Iris pigment epithelial cell (primary cell): ENCODE measurements at places on chromosomes 3 and 15.
A peak's percentile ranks its signal among the peaks of the same experiment; 100 is the strongest.

- no peak for DNase-seq
Measured at GRCh38 chr15:101112336-101113113, 139.3 kb downstream of the CHSY1 start.

GRCh38 chr3:80232760-80233159, 465.0 kb upstream of the ROBO1 start:
- peak; percentile 98 for DNase-seq

GRCh38 chr15:25783607-25784540, 79.3 kb downstream of the ATP10A start:
- no peak for DNase-seq

- DNase-seq: no peak
Measured at GRCh38 chr3:124960698-124961097, 26.1 kb upstream of the MUC13 start.

DNA sequence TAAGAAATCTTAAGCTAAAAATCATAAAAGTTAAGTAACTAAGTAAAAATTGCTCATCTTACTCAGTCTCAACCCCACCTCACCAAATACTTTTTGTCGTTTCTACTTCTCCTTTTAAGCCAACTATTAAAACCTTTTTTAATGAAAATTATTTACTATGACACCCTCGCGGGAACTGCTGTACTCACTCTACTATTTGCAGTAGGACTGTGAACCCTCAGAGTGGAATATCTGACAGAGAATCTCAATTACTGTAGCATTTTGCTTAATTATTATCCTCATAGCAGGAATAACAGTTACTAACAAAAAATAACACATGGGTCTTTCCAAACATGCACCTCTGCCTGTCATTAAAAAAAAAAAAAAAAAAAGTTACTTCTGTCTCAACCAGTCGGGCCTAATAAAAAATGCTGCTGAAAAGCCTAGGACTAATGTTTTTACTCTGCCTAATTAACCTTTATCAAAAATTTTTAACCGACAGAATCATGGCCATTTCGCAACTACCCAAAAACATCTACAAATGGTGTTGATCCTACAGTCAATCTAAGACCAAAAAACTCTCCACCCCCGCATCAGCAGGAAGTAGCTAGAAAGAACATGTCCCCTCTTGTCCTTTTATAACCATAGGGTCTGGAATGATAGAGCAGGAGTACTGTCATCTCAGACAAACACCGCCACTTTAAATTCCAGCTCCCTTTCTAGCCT, 10.2 kb downstream of the ALDH1L1 start:
- no peak for DNase-seq

GRCh38 chr3:38454884-38455638, 1.4 kb downstream of the ACVR2B start:
- DNase-seq: peak; percentile 37

GRCh38 chr3:36840453-36840921, 76.1 kb upstream of the DCLK3 start:
- no peak for DNase-seq

- no peak for DNase-seq
Measured at GRCh38 chr3:10232137-10232536, 16.1 kb upstream of the TATDN2 start.

DNA sequence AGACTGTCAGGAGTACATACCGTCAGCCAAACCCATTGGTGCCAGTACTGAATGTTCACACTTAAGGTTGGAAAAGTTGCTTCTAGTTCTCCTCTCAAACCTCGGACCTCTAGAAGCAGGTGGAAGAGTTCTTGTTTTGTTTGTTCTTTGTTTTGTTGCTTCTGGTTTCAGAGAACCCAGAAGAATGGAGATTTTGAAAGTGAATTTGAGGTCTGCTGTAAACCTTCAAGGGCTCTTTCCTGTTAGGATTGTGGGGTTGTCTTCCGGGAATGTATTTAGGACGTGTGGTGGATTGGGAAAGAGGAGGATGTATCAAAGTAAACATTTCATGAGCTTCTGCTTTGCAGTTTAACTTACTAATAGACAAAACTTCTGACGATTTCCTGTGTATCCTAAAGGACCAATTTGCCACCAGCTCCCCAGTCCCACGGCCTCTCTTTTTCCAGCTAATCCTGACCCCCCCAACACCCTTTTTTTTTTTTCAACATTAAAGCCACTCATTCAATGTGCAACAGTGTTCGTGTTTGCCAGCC, 50.3 kb downstream of the FILIP1L start:
- DNase-seq: peak; percentile 85

DNA sequence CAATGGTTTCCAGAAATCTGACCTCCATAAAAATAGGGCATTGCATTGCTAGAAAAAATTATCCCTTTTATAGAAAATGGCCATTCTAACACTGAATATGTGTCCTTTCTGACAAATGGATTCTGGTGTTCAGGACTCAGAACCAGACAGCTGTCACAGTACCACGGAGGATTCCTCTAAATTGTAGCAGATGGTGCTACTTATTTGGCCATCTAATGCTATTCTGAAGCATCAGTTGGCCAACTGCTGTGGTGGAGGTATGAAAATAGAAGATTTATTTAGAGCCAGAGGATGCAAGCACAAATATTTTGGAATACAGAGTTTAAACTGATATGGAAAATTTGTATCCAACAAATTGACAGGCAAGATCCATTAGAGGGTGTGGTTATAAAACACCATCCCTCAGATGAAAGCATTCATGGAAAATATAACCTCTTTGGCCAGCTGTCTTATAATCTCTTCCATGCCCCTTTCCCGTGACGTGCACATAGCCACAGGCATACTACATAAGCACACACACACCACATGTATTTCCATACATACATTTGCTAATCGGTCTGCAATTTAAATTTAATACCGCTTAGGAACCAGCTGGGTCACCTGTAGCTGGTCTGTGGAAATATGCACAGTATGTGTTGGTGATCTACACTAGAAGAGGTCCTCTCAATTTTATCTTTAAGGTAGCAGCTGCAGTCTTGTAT, 302.7 kb upstream of the KCNMB2 start:
- DNase-seq: no peak

DNA sequence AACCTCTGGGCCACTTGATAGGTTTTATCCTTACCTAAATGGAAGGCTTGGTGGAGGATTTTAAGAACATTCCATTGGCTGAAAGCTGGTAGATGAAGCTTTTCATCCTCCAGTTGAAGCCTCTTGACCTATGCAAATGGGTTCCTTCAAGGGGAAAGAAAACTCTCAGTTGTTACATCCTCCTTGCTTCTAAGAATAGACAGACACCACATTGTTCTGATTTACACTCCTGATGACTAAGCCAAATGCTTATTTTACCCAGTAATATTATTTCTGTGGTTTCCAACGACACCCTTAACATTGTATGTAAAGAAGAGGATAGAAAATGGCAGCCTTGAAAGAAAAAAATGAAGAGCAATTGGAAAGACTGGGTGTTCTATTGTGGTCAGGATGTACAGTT, 480.5 kb downstream of the OTOL1 start:
- DNase-seq: peak; percentile 61

DNA sequence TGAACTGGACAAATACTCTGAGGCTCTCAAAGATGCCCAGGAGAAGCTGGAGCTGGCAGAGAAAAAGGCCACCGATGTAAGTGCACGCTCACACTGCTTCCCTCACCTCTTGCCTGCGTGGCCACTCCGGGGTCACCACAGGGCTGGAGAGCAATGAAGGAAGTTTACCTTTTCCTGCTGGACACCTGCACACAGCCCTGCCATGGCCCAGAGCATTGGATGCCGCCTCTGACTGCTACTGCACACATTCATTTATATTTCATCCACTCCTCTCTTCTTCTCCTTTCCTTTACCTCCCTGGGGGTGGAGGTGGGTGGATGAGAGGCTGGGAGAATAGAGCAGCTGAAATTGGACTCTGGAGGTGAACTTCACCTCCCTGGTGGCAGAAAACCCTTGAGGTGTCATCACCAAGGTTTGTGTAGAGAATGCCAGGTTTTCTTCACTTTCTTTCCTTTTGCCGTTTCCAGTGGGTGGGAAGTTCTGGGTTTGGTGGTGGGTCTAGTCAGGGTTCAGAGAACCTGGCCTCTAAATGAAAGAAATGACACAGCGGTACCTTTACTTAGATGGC, 1.6 kb downstream of the TPM1 start:
- no peak for DNase-seq

DNA sequence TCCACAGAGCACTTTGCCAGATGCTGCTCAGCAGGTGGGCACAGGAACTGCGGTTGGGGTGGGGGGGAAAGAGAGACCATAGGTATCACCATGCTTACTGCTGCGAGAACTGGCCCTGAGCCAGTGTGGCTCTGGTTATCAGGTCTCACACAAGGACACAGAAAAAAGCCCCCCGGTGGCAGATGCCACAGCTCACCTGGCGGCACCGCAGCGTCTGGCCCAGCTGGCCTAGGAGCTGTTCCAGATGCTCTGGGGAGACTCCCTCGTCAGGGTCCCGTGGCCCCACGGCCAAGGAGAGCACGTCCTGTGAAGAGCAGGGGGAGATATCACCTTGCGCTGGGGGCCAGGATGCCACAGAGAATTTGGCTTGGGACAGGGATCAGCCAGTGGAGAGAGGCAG, 10.8 kb downstream of the CDAN1 start:
- DNase-seq: no peak

- no peak for DNase-seq
Measured at GRCh38 chr15:24675332-24676144, at the start of gene NPAP1. Gene NPAP1, plus strand, starts transcription at chr15:24675775. Its CDS starts 93 bp downstream, at chr15:24675868.

DNA sequence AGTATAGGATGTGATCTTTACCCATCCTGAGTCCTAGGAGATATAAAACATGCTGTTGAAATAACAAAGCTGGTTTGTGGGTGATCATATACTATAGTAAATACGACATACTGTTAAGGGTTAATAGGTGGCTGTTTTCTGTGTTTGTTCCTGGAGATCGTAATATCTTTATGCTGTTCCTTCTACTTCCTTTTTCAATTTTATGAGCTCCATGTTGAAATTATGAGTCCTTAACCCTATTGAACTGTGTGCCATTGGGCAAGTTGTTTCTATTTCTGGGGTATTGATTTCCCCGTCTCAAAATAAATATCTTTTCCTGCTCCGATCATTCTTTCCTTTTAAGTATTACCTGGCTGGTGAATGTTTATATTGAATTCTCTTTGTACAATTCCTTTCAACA, 115.1 kb downstream of the LPP start:
- DNase-seq: no peak

DNA sequence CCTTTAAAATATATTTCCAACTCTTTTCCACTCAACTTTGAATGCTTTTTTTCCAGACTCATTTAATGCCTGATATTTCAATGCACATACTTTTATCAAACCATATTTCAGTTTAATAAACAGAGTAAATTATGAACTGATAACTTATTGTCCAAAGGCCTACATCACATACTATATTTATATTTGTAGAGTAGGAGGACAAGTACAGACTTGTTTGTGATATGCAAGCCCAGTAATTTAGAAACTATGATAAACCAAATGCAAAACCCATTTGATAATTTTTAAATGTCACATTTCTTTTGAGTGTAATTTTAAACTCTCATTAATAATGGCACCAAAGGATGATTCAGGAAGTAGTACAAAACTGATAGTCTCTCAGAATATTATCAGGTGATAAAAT, 3.3 kb downstream of the RFX7 start:
- no peak for DNase-seq

DNA sequence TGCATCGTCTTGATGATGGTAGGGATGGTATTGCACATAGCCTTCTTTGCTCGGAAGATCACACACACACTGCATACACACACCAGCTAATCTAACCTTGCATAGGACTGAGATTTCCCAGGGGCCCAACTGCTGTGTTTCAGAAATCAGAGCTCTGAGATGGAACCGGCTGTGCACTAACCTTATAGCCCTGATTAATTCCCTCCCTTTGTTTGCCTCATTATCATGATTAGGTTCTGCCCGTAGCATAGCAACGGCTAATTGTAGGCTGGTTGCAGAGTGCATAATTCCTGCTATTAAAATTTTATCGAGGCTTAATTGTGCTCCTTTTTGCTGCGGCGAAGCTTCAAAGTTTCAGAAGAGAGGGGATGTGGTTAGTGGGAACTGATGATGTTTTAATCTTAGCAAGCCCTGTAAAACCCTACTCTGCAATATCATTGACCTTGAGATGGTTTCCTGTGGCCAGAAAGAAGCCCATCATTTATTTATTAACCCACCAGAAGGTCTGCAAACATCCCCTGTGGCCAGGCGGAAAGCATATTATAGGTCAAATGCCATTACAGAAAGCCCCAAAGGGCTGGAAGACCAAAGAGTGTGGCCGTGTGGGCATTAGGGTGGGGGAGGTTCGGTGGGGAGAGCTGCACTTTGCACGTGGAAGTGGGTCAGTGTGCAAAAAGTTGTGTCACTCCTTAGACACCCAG, 56.2 kb upstream of the GLCE start:
- DNase-seq: no peak

GRCh38 chr3:36843065-36844051, 79.0 kb upstream of the DCLK3 start:
- peak; percentile 63 for DNase-seq

GRCh38 chr15:87653646-87654045, 602.9 kb downstream of the NTRK3 start:
- no peak for DNase-seq

GRCh38 chr3:150388498-150389418, 19.3 kb upstream of the TSC22D2 start:
- DNase-seq: peak; percentile 34

- no peak for DNase-seq
Measured at GRCh38 chr3:105915524-105915923, 46.7 kb upstream of the CBLB start.

DNA sequence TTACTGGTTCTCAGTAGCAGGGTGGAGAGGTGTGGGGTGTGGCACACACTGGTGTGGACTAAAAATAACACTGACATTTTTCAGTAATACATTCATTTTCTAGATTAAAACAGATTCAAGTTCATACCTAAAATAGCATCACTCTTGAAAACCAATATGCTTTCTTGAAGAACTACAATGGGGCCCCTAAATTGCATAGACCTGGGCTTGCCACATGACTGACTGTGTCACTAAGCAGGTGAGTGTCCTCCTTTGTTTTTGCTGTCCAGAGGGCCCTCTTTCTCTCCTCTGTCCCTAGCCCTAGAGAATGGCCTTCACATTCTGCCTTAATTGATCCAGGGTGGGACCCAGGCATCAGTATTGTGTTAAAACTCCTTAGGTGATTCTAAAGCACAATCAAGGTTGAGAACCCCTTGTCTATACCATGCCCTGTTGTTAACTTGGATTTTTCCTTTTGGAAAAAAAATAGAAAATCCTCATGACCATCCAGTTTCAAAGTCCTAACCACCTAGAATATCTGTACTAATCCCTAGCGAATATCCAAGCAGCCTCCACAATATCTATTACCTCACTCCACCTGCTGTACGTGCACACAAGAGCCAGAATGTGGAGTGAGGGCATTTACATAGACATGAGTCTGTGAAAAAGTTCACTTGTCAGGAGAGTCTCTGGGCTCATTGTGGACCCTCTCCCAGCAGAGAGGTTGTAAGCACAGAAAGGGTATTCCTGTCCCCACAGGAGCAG, 18.7 kb upstream of the TMEM41A start:
- no peak for DNase-seq

- peak; percentile 92 for DNase-seq
Measured at GRCh38 chr3:160450846-160451245, 1.3 kb upstream of the TRIM59 start.

DNA sequence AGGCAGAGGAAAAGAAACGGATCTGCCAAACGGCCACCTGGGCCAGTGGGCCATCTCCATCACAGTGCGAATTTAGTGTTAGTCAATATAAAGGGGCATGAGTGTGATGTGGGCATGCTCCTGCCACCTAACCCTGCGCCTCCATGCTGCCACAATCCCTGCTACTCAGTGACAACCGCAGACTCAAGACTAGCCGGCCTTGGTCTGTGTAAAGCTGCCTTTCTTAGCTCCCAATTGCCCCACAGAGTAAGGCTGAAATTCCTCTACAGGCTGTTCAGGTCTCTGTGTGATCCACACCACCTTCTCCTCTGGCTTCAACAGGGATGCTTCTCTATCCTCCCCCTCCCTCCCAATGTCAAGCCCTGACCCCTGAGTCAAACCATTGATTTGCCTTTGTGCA, 269.7 kb downstream of the XXYLT1 start:
- DNase-seq: no peak
